HFFc6 (cell line): ENCODE measurements at places on chromosomes 13 and 19. TPM values are rescaled to one million over a fixed set of nuclear protein-coding genes. Genes with fewer than 3 reads are reported as not detected.

Gene FAM216B
- total RNA-seq, result not detected in 3 replicates

- H3K27ac ChIP-seq, result peak overlapping the region; percentile 69
- peaks cover 35% of the 10 kb centered on the region for H3K36me3 ChIP-seq
- no peak for DNase-seq
- H3K4me1 ChIP-seq, result peaks cover 28% of the 10 kb centered on the region
Measured at GRCh38 chr19:48616041-48616436, 1.2 kb upstream of the FAM83E start.

DNA sequence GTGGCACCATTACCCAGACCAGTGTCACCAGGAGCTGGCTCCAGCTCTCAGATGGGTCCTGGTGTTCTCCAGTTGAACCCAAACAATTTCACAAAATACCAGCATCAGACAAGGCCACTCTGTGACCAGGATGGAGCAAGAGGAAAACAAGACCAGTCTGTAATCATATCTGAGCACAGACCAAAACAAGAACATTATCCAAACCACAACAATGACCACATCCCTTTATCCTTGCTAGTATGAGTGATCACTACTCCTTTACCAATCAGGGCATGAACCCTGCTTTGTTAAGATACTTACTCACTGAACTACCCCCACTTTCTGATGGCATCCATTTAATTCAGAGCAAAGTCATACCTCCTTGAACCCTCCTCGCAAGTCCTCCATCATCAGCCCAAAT lies 145.9 kb downstream of the NUFIP1 start:
- no peaks in the 10 kb centered on the region for H3K27me3 ChIP-seq
- peaks cover 43% of the 10 kb centered on the region for H3K4me1 ChIP-seq
- H3K27ac ChIP-seq, result peak overlapping the region; percentile 46
- H3K36me3 ChIP-seq, result no peaks in the 10 kb centered on the region

DNA sequence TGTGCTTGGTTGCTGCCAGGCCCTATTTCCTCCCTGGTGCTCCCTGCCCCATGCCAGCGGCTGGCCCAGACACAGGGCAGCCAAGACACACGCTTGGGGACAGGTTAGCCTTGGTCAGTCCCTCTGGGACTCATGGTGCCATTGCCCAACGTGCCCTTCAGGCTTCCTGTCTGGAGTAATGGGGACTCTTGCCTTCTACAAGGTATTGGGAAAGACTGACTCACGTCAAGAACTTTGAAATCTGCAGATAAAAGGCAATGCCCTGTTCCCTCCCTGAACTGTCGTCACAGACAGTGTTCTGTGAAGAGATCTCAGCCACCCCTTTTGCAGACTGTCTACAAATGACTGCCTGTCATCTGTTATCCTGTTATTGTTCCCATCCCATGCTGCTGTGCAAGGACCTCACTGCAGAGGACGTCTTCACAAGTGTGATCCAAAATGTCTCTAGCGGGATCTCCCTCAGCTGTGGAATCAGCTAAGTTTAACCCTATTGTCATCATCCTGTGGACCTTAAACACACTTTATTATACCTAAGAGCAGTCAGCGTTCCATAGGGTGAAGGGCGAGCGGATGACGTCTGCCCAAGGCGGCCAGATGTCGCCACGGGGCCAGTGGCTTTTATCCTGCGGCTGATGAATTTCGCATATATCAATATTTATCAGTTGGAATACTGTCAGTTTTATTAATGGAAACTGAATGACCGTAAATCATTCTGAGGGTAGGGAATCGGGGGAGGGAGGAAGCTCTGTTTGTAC lies 59.0 kb downstream of the GSX1 start:
- H3K36me3 ChIP-seq, result no peaks in the 10 kb centered on the region
- peaks cover 46% of the 10 kb centered on the region for H3K27me3 ChIP-seq
- peaks cover 4% of the 10 kb centered on the region; the same call in 1 of the 2 replicates for H3K4me1 ChIP-seq
- no peak overlapping the region for H3K27ac ChIP-seq

Gene TNFSF13B
- 0.18 to 0.39 TPM (median 0.20 TPM) in 3 replicates for total RNA-seq

- H3K4me1 ChIP-seq, result peaks cover 45% of the 10 kb centered on the region
- DNase-seq, result peak; percentile 21
- peak overlapping the region; percentile 96 for H3K4me3 ChIP-seq
- H3K27ac ChIP-seq, result peak overlapping the region; percentile 86
Measured at GRCh38 chr13:48232420-48233045, 473 bp upstream of the ITM2B start.

Gene TUBB4A
- 0.10 TPM in 1 of 2 replicates, not detected in the other for total RNA-seq

DNA sequence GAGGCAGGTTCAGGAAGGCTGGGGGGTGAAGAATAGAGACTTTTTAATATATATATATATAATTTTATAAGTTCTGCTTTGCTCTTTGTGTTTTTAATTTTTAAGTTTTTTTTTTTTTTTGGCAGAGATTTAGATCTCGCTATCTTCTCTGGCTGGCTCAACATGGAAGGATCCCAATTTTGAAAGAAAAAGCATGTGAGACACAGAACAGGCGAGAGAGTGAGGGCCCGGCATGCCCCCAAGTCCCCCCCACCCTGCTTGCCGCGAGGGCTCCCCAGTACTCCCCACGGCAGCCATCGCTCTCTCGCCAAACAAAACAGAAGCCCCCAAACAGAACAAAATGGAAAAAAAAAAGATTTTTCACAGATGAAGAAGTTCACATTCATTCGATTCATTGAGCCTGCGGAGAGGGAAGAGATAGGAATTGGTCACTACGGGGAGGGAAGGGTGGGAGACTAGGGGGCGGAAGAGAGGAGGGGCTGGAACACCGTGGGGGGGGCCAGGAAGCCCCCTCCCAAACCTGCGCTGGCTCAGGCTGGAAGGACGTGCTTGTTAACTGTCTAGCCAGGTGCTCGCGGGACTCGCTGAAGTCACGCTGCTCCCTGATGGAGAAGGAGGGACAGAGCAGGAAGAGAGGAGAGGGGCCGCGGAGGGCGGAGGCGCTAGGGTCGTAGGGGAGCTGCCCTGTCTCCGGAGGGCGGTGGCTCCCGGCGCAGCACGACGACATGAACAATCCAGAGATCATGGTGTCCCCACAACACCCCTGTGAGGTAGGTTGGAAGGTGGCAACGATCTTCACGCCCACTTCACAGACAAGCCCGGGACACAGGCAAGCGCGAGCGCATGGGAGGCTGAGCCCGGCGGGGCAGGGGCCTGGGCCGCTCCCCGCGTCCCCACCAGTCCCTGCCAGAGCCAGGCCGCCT lies 10.6 kb downstream of the KHSRP start:
- no peak for DNase-seq
- no peak overlapping the region for H3K4me3 ChIP-seq
- H3K27me3 ChIP-seq, result no peaks in the 10 kb centered on the region
- no peaks in the 10 kb centered on the region for H3K4me1 ChIP-seq
